GM18507 (cell line): ENCODE measurements at places on chromosomes 3 and 15.

- no peak for DNase-seq
These were observed 88.9 kb downstream of the TBC1D2B start for GRCh38 chr15:77988347-77989295.

- DNase-seq: no peak
These were observed 68.5 kb downstream of the WWTR1 start for GRCh38 chr3:149589332-149589731.

DNA sequence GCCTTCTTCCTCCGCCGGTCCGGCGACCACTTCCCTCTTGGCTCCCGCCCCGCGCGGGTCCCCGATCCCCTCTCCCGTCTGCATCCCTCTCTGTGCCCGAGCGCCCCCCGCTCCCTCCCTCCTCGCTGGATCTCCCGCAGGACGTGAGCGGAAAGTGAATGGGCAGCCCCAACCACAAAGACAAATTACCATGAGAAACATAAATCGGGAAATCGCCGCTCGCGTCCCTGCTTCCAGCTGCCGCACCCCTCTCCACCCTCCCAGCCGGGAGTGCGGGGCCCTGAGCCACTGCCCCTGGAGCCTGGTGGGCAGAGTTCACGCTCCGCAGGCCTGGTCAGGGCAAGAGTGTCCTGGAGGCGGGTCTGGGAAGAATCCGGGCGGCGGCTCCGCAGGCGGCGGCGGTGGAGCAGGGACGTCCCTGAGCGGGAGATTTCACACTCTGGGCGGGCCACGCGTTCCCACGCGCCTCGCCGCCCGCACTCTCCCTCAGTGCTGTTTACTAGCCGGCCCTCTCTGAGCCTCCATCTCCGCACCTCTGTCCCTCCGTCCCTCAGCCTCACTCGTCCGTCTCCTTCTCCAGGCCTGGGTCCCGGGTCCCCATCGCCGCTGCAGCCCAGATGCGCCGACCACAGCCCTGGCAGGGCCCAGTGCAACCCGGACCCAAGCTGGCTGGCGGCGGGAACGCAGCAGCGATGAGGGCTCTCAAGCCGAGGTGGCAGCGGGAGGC lies 835 bp downstream of the SEMA5B start:
- no peak for DNase-seq

DNA sequence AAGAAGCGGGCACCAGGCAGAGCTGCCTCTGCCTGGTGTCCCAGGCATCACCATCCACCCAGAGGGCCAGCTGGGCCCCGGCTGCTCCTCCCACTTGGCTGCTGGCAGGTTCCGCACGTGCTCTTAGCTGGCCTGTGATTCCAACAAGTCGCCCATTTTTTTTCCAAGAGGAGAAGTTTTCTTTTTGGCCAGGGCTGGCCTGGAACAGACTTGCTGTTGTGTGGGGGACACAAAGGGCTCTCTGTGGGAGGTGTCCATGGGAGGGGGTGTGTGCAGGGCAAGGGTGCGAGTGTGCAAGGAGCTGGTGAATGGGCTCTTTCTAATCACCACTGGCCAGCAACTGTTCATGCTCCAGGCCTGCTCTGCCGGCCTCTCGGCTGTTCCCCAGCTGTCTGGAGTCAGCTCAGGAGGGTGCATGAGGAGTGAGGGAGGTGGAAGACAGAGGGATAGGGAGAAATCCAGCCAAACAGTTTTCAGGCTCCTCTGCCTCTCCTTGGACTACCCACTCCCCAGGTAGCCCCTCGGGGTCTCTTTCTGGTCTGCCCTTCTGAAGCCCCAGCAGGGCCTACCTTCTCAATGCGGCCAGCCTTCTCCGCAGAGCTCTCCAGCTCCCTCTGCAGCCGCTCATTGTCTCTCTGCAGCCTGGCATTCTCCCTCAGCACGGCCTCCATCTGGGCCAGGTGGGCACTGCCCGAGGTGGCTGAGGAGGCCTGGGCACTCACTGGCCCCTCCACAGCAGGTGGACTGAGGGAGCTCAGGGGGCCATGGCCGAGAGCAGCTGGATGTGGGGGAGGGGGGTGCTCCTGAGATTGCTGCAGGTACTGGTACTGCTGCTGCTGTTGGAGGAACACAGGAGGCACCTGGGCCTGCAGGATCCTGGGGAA lies 7.1 kb downstream of the AMOTL2 start:
- no peak for DNase-seq

DNA sequence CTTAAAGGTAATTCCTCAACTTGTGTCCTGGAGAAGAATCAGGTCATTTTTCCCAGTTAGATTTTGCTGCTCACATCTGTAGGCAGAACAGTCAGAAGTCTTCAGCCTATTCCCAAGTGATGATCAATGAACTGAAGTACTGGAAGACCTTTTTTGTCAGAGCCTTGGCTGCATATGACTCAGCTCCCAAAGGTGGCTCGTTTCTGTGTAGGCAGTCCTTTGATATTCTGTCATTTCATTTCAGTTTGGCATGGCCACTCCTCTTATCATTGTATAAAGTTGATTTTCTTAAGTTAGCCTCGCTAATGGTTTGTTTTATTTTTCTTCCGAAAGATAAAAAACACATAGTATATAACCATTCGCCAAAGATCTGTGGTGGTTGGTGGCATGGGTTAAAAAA lies 90.7 kb downstream of the KLHL25 start:
- no peak for DNase-seq

GRCh38 chr3:169940470-169941181 lies 26.0 kb upstream of the SEC62 start:
- peak; percentile 33 for DNase-seq

GRCh38 chr3:129441215-129441614 lies 1.2 kb downstream of the IFT122 start:
- DNase-seq: no peak

DNA sequence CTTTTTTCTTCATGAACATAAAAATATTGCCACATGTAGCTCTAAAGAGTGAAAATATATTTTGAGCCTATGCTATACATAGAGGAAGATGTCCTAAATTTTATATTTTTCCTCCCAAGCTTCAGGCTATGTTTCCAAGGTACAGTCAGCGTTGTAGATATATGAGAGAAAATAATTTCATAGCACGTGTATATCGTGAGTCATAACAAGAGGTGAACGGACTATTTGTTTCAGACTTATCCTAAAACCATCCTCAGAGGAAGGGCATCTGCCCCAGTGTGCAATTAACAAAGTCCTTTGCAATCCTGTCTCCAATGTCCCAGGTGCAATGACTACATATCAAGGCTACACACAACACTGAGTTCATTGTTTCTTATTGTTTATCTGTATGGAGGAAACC lies 177.3 kb upstream of the ARRDC4 start:
- DNase-seq: no peak

DNA sequence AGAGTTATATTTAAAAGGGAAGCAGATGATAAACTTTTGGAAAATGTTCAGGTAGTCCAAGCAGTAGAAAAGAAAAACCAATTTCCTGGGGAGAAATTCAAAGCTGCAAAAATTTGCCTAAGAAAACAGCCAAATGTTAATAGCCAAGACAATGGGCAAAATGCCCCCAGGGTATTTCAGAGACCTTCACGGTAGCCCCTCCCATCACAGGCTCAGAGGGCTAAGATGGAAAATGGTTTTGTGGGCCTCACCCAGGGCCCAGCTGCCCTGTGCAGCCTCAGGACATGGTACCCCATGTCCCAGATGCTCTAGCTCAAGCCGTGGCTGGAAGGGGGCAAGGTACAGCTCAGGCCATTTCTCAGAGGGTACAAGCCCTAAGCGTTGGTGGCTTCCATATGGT lies 391.0 kb downstream of the ZIC4 start:
- DNase-seq: no peak

DNA sequence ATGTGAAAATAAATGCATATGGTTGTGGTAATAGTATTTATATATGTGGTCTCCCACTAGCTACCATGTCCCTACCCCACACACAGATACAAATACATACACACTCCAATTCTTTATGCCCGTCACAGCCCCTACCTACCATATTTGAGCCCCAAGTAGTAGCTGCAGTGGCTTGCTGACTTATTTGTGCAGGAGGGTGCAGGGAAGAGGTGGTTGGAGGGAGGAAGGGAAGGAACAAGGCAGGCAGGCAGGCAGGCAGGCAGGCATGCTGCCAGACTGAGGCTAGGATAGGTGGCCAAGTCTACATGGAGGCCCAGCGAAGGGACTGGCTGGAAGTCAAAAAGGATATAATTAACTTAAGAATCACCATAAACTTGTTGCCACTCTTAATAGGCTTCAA lies 82.9 kb downstream of the SCN11A start:
- DNase-seq: no peak

DNA sequence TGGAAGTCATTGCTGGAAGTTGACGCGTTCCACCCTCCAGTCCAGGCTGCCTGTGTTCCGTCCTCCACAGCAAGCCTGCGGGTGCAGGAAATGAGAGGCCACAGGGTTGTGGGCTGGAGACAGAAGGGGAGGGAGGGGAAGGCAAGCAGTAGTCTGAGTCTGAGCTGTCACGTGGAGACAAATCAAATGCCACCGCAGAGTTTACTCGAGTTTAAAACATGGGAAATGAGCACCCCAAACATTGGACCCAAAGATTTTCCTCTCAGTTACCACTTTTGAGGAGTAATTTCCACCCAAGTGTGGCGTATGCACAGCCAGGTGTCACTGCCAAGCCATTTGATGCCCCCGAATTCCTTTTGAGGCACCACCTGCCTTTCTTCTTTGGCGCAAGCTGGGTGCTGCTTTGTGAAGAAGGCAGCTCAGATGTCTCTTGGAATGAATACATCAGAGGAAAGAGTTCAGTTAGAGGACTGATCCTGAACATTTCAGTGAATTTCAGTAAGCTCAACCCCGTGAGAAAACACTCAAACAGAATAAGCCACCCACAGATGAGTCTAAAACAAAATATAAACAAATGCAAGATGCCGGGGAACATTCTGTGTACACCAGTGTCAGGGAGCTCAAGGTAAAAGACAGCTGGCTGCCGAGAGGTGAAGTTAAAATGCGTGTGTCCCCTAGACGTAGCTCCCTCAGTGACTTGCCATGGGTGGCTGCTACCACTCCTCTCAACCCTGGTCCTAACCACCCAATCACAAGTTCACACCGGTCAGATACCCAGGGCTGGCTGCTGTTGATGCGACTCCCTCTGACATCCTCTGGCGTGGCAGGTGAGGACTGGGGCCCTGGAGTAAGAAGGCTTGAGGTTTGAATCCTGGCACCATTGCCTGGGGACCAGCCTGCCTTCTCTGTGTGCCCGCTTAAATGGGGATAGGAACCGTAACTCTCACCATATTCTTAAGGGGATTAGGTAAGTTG lies 203.8 kb downstream of the UACA start:
- no peak for DNase-seq

- DNase-seq: peak; percentile 29
These were observed 203.5 kb upstream of the LINGO1 start for GRCh38 chr15:77836121-77836692.

GRCh38 chr3:99711351-99711750 lies 73.0 kb downstream of the COL8A1 start:
- DNase-seq: no peak

DNA sequence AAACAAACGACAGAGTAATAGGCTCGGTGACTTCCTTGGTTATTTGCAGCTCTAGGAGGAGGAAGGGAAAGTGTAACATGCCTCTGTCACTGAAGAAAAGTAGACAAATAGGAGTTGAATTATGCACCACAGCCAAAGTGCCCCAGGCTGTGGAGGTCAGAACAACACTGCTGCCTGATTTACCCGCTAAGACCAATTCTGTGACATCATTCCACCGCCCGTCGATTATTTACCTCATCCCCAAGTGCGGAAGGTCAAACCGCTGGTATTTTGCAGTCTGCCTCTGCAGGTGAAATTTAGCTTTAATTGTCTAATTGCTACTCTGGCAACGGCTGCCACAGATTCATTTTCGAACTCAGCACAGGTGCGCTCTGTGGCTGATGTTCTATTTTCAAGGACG lies 106.3 kb upstream of the PRICKLE2 start:
- DNase-seq: no peak

GRCh38 chr3:133792171-133792763 lies 13.3 kb upstream of the SRPRB start:
- DNase-seq: no peak

- DNase-seq: no peak
These were observed 45.6 kb downstream of the CACNA2D3 start for GRCh38 chr3:54167999-54168398.

GRCh38 chr3:135366816-135367215 lies 571.8 kb downstream of the EPHB1 start:
- DNase-seq: no peak

- DNase-seq: no peak
These were observed 348.4 kb upstream of the PLSCR5 start for GRCh38 chr3:146953511-146953981.

- no peak for DNase-seq
These were observed 128.8 kb upstream of the PRR23C start for GRCh38 chr3:139173372-139174108.

DNA sequence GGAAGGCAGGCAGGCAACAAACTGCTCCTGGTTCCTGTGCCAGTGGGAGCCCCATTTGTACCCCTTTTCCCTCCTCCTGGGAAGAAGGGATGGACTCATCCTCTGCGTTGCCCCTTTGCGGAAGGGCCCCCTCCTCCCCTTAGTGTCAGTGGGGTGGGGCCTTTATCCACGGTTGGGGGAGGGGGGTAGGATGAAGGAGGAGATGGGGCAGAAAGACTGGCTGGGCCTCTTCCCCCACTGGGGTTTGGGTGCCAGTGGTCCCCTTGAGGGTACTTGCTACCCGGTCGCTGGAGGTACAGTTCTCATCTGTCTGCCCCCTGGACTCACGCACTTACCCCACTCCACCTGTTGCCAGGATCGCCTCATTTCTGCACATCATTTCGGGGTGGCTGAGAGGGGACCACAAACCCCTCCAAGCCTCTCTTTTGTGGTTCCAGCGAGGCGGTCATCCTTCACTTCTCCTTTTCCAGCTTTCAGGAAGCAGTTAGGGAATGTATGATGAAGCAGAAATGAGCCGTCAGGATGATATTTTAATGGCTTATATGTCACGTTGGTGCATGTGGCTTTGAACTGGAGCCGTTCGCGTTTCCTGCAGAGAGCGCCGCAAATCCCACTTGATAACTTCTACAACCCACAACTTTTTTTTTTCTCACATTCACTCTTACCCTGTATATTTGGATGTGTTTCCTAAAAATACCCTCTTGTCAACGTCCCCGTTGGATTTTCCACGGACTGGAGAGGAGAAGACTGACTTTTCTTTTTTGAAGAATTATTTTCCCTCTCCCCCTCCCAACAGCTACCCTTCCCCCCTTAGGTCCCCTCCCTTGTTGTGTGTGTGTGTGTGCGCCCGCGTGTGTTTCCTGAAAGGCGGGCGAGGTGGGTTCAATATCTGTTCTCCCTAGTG lies at the start of gene ZIC4:
ZIC4 (minus strand) TSS at position 516 of the 904 bp plus-strand sequence. CDS start 3,746 bp downstream, outside the sequence.
- DNase-seq: no peak

DNA sequence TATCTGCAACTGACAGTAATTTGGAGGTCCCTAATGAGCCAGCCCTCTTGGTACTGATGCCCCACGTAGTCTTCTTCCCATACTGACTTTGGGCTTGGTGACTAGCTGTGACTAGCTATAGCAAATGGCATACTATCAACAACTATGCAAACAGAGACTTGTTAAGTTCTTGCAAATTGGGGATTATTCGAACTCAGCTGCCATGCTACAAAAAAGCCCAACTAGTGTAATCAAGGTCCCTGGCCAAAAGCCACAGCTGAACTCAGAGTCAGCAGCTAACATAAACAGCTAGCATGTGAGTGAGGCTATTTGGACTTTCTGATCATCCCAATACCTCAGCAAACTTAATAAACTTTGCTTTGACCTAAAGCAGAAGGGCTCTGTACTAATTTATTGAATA lies 121.2 kb upstream of the PLXND1 start:
- no peak for DNase-seq

GRCh38 chr15:61621865-61622264 lies 392.8 kb upstream of the RORA start:
- DNase-seq: no peak
